ENCODE measurements at places on chromosomes 11 and 22. TPM values are rescaled to one million over a fixed set of nuclear protein-coding genes. Genes with fewer than 3 reads are reported as not detected.

The EXPH5 gene
- 10.3 TPM for total RNA-seq

The IGLL5 gene
- total RNA-seq, result not detected

The APOA5 gene
- not detected for total RNA-seq

The NCAM1 gene
- 447 TPM for total RNA-seq

The TRIM29 gene
- total RNA-seq, result 44.5 TPM

The TRIM49C gene
- total RNA-seq, result not detected

The BDNF gene
- total RNA-seq, result 5.2 TPM

The APOBEC3B gene
- 1.8 TPM for total RNA-seq

The TMEM132A gene
- 88.3 TPM for total RNA-seq

The ALX4 gene
- total RNA-seq, result 11.8 TPM

The DEPDC7 gene
- total RNA-seq, result 4.1 TPM

The DGAT2 gene
- 5.2 TPM for total RNA-seq

The YPEL1 gene
- 26.9 TPM for total RNA-seq

The MS4A4E gene
- 0.49 TPM for total RNA-seq

The HBB gene
- total RNA-seq, result 165 TPM

The SAA1 gene
- total RNA-seq, result not detected

The ZNF280B gene
- 3.2 TPM for total RNA-seq

The RAB39A gene
- total RNA-seq, result 16.5 TPM

The ISX gene
- total RNA-seq, result not detected

The FAT3 gene
- total RNA-seq, result 83.2 TPM

The TH gene
- 2.3 TPM for total RNA-seq

The CARD10 gene
- 6.0 TPM for total RNA-seq

The HEPHL1 gene
- total RNA-seq, result not detected

The PTPN5 gene
- total RNA-seq, result 3.8 TPM

The SLC37A2 gene
- 2.5 TPM for total RNA-seq

The GDPD4 gene
- not detected for total RNA-seq

The SYTL2 gene
- 53.6 TPM for total RNA-seq

The LDHAL6A gene
- not detected for total RNA-seq

The SYT12 gene
- total RNA-seq, result 0.27 TPM

The OR51B4 gene
- not detected for total RNA-seq

The MYBPC3 gene
- 0.11 TPM for total RNA-seq

The HRAS gene
- total RNA-seq, result 26.4 TPM

The PRODH gene
- 14.6 TPM for total RNA-seq

The UQCR10 gene
- total RNA-seq, result 36.1 TPM

The FAM180B gene
- total RNA-seq, result 1.2 TPM

The PC gene
- total RNA-seq, result 16.8 TPM

The HSCB gene
- total RNA-seq, result 13.1 TPM

The VPREB1 gene
- 0.66 TPM for total RNA-seq

The TMEM135 gene
- 41.7 TPM for total RNA-seq

The OR6A2 gene
- 0.55 TPM for total RNA-seq

The EXT2 gene
- total RNA-seq, result 86.4 TPM

The C11orf52 gene
- 1.3 TPM for total RNA-seq

The SOX6 gene
- total RNA-seq, result 46.6 TPM
